Activated CD4-positive, alpha-beta T cell treated with anti-CD3 and anti-CD28 coated beads, Interleukin-2, amount 10 ng/mL, durations not matched to agents 7 days and 5 days (primary cell): ENCODE measurements at places on chromosomes 2 and 18.

GRCh38 chr2:226376516-226377180 lies 423.0 kb downstream of the IRS1 start:
- no peaks in the 10 kb centered on the region for H3K4me1 ChIP-seq
- H3K27ac ChIP-seq, result no peak overlapping the region
- no peaks in the 10 kb centered on the region for H3K36me3 ChIP-seq
- H3K4me3 ChIP-seq, result no peak overlapping the region

DNA sequence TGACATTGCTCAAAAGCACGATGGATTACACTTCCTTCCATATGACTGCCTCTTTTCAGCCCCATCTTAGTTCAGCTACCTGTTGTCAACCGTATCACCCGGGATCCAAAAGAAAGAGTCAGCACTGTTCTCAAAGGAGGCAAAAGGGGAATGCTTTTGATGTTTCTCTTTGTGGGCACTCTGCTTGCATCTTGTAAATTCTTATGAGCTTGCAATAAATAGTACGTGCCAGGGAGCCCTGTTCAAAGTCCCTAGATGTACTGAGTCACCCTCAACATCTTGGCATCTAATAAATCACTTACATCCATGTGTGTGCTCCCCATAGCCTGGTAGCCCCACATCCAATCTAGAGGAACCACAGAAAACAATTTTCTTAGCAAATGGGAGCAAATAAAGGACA lies 256.9 kb downstream of the SUCLG1 start:
- H3K27ac ChIP-seq, result no peak overlapping the region
- H3K27me3 ChIP-seq, result peaks cover 11% of the 10 kb centered on the region
- H3K36me3 ChIP-seq, result no peaks in the 10 kb centered on the region
- no peaks in the 10 kb centered on the region for H3K4me1 ChIP-seq
- DNase-seq, result no peak
- no peak overlapping the region for H3K4me3 ChIP-seq

DNA sequence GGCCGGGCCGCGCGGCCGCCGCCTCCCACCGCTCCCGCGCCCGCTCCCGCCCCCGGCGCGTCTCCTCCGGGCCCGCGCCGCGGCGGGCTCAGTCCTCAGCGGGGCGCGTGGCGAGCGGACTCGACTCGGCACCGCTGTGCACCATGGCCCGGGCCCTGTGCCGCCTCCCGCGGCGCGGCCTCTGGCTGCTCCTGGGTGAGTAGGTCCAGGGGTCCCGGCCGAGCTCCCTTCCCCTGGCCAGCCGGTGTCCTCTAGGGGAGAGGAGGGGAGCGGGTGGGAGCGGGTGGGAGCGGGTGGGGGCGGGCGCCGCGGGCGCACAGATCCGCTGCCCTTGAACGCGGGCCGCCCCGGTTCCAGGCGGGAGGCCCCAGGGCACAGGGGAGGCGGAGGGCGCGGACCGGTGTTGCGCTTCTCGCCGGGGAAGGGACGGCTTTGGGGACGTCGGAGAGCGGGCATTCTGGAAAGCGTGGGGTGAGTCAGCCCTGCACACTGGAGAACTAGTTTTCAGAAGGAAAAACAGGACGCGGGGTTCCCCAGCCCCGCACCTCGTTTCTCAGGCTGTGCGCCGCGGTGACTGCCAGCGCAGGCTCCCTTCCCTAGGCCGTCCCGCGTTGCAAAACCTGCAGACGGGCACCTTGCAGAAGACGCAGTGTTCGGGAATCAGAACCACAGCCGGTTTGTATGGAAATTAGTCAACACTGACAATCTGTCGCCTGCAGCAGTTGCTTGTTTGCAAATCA lies at the start of gene RAMP1:
TSS of gene RAMP1 (plus strand) at position 91 of the 740 bp plus-strand sequence. CDS start at position 144, 53 bp downstream.
- peak within 1 kb of the TSS; percentile 66 for H3K4me3 ChIP-seq
- DNase-seq, result no peak
- H3K36me3 ChIP-seq, result peaks cover 3% of the 10 kb centered on the region
- peaks cover 51% of the 10 kb centered on the region for H3K27me3 ChIP-seq

GRCh38 chr2:71532327-71532726 lies 79.0 kb downstream of the DYSF start:
- H3K36me3 ChIP-seq, result no peaks in the 10 kb centered on the region
- H3K27me3 ChIP-seq, result peaks cover 5% of the 10 kb centered on the region
- no peak overlapping the region for H3K4me3 ChIP-seq
- H3K27ac ChIP-seq, result no peak overlapping the region
- DNase-seq, result no peak
- peaks cover 1% of the 10 kb centered on the region for H3K4me1 ChIP-seq

DNA sequence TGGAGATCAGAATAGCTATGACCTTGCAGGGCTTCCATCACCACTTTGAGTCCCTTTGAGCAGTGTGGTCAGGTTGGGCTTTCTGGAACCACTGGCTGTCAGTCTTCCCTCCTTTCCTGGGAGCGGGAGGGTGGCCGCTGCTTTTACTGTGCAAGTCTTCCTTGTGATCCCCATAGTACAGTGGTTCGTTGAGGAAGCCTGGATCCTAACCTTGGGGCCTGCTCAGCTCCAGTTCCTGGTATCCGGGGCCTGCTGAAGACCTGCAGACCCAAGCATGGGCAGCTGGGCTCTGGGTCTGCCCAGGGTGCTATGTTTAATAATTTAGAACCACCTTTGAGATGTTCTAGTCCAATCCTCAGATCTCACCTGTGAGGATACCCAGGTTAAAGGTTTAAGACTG lies 104.2 kb downstream of the CLIP4 start:
- H3K27me3 ChIP-seq, result no peaks in the 10 kb centered on the region
- H3K4me1 ChIP-seq, result no peaks in the 10 kb centered on the region
- H3K4me3 ChIP-seq, result no peak overlapping the region
- no peak for DNase-seq
- no peak overlapping the region for H3K27ac ChIP-seq

GRCh38 chr2:88838165-88838635 lies 146.7 kb downstream of the RPIA start:
- no peak overlapping the region for H3K27ac ChIP-seq
- no peak overlapping the region for H3K4me3 ChIP-seq
- DNase-seq, result no peak
- H3K27me3 ChIP-seq, result peaks cover under 1% of the 10 kb centered on the region

DNA sequence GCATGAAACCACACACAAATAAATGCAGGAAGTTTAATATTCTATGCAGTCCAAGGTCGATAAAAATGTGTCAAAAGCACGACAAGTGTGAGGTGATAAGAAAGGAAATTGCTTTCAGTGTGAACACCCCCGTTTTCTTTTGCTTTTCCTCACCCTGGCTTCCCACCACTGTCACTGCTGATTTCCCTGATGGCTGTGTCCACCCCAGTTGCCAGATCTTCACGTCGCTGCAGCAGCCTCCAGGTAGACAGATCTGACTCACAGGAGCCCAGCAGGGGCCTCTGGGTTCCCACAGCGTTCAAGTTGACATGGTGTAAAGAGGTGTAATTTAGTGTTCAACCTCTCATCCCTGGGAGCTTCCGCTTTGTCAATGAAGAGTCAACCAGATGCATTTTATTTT lies 128.0 kb upstream of the TACR1 start:
- no peaks in the 10 kb centered on the region for H3K4me1 ChIP-seq
- no peak overlapping the region for H3K27ac ChIP-seq
- no peaks in the 10 kb centered on the region for H3K27me3 ChIP-seq
- no peak for DNase-seq

DNA sequence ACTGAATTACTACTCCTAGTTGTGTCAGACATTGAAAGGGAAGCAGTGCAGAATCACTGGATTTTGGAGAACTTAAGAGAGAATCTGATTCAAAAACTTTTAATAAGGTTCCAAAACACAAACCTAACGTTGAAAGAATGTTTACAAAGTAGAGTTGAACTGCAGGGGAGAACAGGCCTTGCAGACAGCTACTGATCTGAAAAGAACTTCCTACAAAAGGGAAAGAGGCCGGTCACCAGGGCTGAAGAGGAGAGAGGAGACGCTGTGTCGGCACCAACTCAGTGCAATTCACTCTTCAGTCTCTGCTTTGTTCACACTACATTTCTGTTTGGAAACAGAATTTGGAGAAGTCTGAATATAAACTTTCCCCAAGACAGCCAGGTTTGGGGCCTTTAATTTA lies 124.0 kb downstream of the GAREM1 start:
- peaks cover 3% of the 10 kb centered on the region for H3K27me3 ChIP-seq
- no peak for DNase-seq
- no peak overlapping the region for H3K27ac ChIP-seq
- no peak overlapping the region for H3K4me3 ChIP-seq

DNA sequence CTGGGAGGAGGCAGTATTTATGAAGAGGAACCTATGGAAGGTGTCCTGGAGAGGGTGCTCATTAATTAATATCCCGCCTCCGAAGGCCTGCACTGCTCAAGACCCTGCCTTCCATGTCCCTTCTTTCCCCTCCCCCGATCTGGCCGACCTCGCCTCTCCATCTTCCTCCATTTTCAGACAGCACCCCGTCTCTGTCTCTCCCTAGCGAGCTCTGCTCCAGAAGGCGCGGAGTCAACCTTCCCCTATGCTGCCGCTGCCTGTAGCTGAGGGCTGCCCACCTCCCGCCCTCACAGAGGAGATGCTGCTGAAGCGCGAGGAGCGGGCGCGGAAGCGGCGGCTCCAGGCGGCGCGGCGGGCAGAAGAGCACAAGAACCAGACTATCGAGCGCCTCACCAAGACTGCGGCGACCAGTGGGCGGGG lies 1.1 kb upstream of the WBP1 start:
- H3K4me1 ChIP-seq, result peaks cover 66% of the 10 kb centered on the region
- peak overlapping the region; percentile 98 for H3K27ac ChIP-seq
- H3K36me3 ChIP-seq, result peaks cover 21% of the 10 kb centered on the region
- H3K27me3 ChIP-seq, result no peaks in the 10 kb centered on the region

GRCh38 chr2:241373446-241373845 lies 17.4 kb downstream of the FARP2 start:
- no peak overlapping the region for H3K4me3 ChIP-seq
- no peak for DNase-seq
- no peaks in the 10 kb centered on the region for H3K27me3 ChIP-seq
- peaks cover 5% of the 10 kb centered on the region for H3K36me3 ChIP-seq
- no peak overlapping the region for H3K27ac ChIP-seq

GRCh38 chr2:231542136-231542535 lies 11.9 kb upstream of the NMUR1 start:
- peaks cover 41% of the 10 kb centered on the region for H3K4me1 ChIP-seq
- peaks cover 20% of the 10 kb centered on the region for H3K27me3 ChIP-seq
- no peak for DNase-seq

DNA sequence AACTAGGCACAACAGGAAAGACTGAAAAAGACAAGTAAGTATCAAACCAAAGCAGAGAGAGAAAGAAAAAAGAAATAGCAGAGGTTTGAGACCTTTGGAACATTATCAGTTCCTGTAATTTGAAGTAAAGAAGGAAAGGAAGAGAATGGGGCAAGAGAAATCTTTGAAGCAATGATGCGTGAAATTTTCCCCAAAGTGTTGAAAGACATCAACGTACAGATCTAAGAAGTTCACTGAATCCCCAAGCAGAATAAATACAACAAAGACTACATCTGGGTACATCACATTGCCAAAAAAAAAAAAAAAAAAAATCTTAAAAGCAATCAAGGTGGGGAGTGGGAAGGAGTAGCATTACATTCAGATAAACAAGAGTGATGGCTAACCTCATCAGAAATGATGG lies 6.0 kb upstream of the SLC30A6 start:
- peaks cover 9% of the 10 kb centered on the region for H3K36me3 ChIP-seq
- no peak for DNase-seq
- peaks cover 4% of the 10 kb centered on the region for H3K4me1 ChIP-seq
- no peak overlapping the region for H3K4me3 ChIP-seq
- no peaks in the 10 kb centered on the region for H3K27me3 ChIP-seq

DNA sequence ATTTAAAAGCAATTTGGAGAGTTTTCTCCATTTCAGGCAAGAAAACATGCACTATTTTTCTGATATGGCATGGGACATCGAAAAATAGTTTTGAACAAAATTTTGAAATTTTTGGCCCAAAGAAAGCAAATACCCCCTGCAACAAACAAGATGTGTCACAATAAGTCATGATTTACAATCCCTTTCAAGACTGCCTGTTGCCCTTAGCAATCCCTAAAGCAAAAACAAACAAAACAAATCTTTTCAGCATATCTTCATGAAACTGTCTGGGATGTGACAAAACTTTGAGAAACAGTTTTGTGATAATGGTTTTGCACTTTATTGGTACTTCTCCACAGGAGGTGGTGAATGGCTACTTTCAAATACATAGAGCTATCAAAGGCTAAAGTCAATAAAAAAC lies 1888.7 kb upstream of the PIK3C3 start:
- H3K4me3 ChIP-seq, result no peak overlapping the region
- H3K27ac ChIP-seq, result no peak overlapping the region
- DNase-seq, result no peak
- H3K36me3 ChIP-seq, result no peaks in the 10 kb centered on the region
- no peaks in the 10 kb centered on the region for H3K27me3 ChIP-seq

- H3K4me1 ChIP-seq, result peaks cover 85% of the 10 kb centered on the region
- H3K36me3 ChIP-seq, result peaks cover 49% of the 10 kb centered on the region
- H3K27ac ChIP-seq, result peak overlapping the region; percentile 95
- peak; percentile 40 for DNase-seq
- no peaks in the 10 kb centered on the region for H3K27me3 ChIP-seq
- no peak overlapping the region for H3K4me3 ChIP-seq
Observed at GRCh38 chr2:201254081-201254730, 6.1 kb upstream of the CASP8 start.

DNA sequence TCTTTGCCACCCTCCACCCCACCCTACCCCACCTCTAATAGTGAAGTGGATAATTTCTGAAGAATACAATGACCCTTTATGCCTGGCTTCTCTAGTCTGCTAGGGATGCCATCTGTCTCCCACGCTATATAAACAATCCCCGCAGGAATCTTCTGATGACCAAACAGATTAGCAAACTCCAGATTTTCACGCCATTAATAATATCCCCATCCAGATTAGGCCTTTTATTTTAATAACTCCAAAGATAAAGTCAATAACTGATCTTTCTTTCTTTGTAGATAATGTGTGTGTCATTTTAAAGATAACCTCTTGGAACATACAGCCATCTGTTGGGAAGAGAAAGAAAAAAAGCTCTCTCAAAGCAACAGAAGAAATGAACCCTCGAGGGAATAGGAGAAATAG lies 47.9 kb upstream of the CCDC150 start:
- no peak overlapping the region for H3K27ac ChIP-seq
- peaks cover 10% of the 10 kb centered on the region for H3K4me1 ChIP-seq

DNA sequence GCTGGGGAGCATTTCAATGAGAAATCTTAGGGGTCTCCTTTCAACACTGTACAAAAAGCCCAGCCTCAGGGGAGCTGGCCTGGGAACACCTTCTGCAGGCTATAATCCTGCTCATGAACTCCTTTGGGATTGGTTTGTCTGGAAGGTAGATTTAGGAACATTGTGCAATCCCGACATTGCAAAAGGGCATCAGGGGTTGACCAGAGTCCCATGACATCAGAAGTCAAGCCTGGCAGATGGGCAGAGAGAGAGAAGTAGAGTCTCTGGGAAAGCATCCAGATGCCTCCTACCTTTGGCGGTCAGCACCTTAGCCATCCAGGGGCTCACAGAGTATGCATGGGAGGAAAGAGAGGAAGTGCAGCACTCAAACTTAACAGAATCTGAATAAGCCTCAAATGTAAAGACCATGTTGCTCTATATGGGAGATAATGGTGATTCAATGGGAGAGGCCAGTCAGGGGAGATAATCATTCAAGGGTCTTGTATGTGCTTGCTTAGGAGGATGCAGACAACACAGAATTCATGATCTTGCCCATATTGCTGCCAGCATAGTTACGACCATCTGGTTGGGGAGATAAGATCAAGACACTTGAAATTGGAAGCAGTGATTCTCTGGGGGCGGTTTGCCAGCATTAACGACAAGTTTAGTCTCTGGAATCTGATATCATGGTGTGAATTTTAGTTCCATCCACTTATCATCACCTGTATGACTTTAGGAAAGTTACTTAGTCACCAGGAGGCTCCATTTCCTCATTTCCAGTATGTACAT lies 58.3 kb upstream of the UPP2 start:
- peaks cover 6% of the 10 kb centered on the region for H3K27me3 ChIP-seq
- no peak overlapping the region for H3K27ac ChIP-seq
- H3K4me1 ChIP-seq, result peaks cover 12% of the 10 kb centered on the region
- no peaks in the 10 kb centered on the region for H3K36me3 ChIP-seq
- DNase-seq, result no peak
